ENCODE measurements at places on chromosomes 3 and 15.

- no peak for DNase-seq
Observed at GRCh38 chr3:121836481-121836880, 1.5 kb downstream of the EAF2 start.

DNA sequence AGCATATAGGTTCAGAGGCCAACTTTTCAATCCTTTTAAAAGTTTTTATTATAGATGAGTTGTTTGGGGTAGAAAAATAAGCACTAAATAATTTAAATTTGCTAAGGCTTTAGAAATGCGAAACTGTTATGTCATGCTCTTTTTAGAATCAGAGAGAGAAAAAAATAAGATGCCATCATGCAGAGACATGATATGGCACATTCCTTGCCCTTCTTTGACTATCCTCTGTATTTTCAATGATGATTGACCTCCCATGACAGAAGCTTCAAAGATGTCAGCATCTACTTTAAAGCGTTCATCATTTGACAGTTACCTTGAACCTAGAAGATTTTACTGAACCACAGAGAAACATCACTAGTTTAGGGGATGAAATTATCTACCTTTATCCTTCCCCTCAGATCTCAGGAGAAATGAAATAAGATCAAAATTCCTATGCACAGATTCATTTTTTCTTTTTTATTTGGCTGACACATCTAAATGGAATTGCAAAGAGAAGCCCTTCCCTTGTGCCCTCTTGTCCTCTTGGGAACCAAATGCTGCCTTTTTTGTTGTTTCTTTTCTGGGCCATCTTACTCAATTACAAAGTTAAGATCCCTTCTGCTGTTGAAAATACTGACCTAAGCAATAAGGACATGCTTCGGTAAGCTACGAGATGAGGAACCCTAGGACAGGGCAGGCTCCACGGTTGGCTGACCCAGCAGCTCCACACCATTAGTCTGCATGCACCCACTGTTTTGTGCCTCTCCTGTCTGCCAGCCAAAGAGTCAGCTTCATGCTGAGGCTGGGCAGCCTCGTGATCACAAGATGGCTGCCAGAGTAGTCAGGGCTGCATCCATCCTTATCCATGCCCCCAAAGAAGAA lies 289.7 kb upstream of the TPM1 start:
- no peak for DNase-seq

DNA sequence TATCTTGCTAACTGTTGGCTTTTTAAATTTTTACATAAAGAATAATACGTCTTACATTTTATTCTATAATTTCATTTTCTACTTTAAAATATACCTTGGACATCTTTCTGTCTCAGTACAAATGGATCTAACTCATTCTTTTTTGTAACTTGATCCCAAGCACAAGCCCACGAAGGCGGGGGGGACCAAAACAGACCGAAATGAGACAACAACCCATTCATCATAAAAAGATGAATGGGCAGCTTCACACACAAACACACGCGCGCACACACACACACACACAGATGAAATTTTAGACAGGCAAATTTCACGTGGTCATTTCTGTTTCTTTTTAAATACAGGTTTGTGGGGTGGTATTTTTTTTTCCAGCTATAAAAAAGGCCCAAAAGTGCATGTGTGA lies 271.3 kb upstream of the TOPAZ1 start:
- no peak for DNase-seq

- no peak for DNase-seq
Observed at GRCh38 chr15:42581272-42581730, 5.9 kb downstream of the STARD9 start.

- no peak for DNase-seq
Observed at GRCh38 chr3:100506355-100506754, 13.9 kb downstream of the TMEM45A start.

All from NCI-H446 treated with DMSO at 0.1 percent for 48 hours (cell line).